ENCODE measurements at places on chromosomes 12 and 14. TPM values are rescaled to one million over a fixed set of nuclear protein-coding genes. Genes with fewer than 3 reads are reported as not detected.

Gene FOXN4
- total RNA-seq = not detected

Gene TRHDE
- 29.5 TPM for total RNA-seq

Gene GPRC5D
- total RNA-seq = not detected

Gene ASB2
- 14.9 TPM for total RNA-seq

Gene DLK1
- not detected for total RNA-seq

Gene SLC7A8
- total RNA-seq = not detected

Gene BCL11B
- 2.6 TPM for total RNA-seq

Gene RPS6KL1
- total RNA-seq = not detected

Measured in SJSA1 (cell line).